Heart left ventricle (tissue), 16 donors: ENCODE measurements at places on chromosomes 2 and 18. TPM values are rescaled to one million over a fixed set of nuclear protein-coding genes. Genes with fewer than 3 reads are reported as not detected.

ADCYAP1 gene
- total RNA-seq = 2.5 TPM

SCYGR4 gene
- not detected for total RNA-seq

GRCh38 chr2:65232636-65233035 lies 5.0 kb downstream of the ACTR2 start:
- no peaks in the 10 kb centered on the region for H3K36me3 ChIP-seq
- H3K4me3 ChIP-seq = no peak overlapping the region
- H3K27ac ChIP-seq = no peak overlapping the region

- no peak for DNase-seq
- no peak overlapping the region for H3K4me3 ChIP-seq
- H3K27ac ChIP-seq = no peak overlapping the region
- H3K27me3 ChIP-seq = peaks cover 8% of the 10 kb centered on the region
Measured at GRCh38 chr2:129891341-129892320, 87.8 kb upstream of the RAB6C start.
